ENCODE measurements at places on chromosomes 11 and 22.

DNA sequence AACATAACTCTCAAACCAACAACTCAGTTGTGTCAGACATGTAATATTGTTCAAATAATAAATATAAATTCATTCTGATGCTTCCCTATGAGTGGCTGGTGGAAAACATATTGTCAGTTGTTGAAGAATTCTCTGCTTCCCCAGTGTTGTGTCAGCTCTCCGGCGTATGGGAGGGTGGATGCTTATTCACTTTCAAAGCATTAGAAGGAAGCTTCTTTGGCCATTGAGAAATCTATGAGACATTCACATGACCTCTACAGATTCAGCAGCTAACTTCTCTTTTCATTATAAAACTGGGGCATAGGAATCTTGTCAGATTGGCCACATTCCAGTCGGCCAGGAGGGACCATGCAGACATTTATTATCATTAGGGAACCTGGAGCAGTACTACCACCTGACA, 2.9 kb downstream of the OR51V1 start:
- no peak for DNase-seq

DNA sequence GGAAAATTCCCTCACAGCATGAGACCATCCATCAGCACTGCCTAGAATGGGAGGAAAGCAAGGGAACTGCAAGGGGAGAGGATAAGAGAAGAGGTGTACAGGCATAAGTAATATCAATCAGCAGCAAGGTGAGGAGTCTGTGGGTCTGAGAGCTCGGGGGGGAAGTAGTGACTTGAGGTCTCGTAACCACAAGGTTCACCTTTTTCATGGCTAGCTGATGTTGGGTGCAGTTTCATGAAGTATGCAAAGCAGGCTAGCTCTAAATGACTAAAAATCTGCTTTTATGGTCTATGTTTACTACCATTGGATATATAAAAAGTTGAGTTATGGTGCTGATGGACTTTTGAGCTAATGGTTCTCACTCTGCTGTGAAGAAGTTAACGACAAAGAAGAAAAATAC, 35.8 kb downstream of the OR4C6 start:
- no peak for DNase-seq

DNA sequence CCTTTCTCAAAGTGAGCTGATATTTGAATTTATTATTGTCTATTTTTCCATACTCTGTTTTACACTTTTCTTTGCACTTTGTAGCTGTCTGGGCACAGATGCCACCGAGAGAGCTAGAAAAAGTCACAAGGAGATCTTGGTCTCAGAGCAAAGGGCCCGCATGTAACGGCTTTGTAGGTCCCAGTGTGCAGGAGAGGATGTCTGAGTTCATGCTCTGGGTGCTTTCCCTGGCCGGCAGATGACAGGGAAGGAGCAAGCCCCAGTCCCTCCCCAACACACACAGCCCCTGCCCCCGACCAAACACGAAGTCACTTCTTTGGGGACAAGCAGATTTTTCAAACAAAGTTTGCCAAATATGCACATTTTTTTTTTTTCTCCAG, 55.8 kb downstream of the SMIM38 start:
- DNase-seq: no peak

- DNase-seq: no peak
Observed at GRCh38 chr11:132743601-132744000, 788.7 kb downstream of the OPCML start.

DNA sequence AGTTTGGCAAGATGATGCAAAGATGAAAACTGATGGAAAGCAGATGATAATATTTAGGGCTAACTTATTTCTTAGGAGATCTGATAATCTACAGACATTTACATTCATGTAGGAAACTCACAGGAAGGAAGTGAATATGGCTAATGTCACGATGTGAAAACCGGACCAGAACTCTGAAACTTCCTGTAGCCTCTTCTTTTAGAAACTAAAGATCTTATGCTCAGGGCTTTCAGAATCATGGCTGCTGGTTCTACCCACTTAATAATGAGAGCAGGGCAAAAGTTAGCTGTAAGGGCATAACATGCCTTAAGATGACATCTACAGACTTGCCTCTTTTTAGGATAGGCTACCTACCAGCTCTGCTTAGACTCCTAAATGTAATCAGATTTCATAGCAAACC, 15.2 kb downstream of the CPSF7 start:
- no peak for DNase-seq

DNA sequence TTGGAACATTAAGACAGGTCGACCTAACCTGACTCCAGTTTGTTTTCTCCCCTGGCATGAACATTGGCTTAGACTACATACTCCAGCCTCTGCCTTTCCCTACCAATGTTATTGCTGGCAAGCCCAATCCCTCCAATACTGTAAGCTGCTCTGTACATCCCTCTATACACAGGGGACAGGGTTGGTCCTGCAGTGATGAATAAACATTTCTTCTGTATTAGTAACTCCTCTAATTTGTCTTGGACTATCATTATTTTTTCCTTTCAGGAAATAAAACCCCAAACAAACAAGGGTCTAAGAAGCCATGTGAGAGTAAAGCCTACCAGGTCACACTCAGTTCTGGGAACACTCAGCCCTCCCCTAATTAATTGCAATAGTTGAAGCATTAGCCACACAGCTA, 35.1 kb upstream of the FJX1 start:
- DNase-seq: no peak

GRCh38 chr11:110301577-110301976, 5.2 kb upstream of the RDX start:
- DNase-seq: no peak

- no peak for DNase-seq
Observed at GRCh38 chr11:2655016-2655719, 44.6 kb downstream of the KCNQ1OT1 start.

All from stimulated activated CD4-positive, alpha-beta T cell treated with anti-CD3 and anti-CD28 coated beads, Interleukin-1b, Interleukin-23, amount 100 ng/mL, for 4 hours (primary cell).